Activated T-helper 2 cell treated with anti-CD3 and anti-CD28 coated beads, Interferon-gamma antibody, Interleukin-2, Interleukin-4, amounts not matched to agents 10 μg/mL and 5 μg/mL and 100 μg/mL, durations not matched to agents 14 hours and 24 hours and 36 hours (primary cell): ENCODE measurements at places on chromosomes 5 and 9. TPM values are rescaled to one million over a fixed set of nuclear protein-coding genes. Genes with fewer than 3 reads are reported as not detected.

DMGDH gene
- total RNA-seq: 0.37 and 0.41 TPM in 2 replicates

FAM81B gene
- total RNA-seq: not detected in 2 replicates

ECPAS gene
- 96.8 and 107 TPM in 2 replicates for total RNA-seq

AJM1 gene
- 5.0 and 5.1 TPM in 2 replicates for total RNA-seq

PCDHB3 gene
- total RNA-seq: not detected in 2 replicates

PLAC8L1 gene
- 0.71 and 0.74 TPM in 2 replicates for total RNA-seq

ANKDD1B gene
- 0.18 and 0.48 TPM in 2 replicates for total RNA-seq

ASS1 gene
- total RNA-seq: 2.4 and 3.2 TPM in 2 replicates

FBXL7 gene
- 0.05 TPM in 1 of 2 replicates, not detected in the other for total RNA-seq

GARNL3 gene
- 1.9 and 2.9 TPM in 2 replicates for total RNA-seq

DMRT2 gene
- total RNA-seq: 1.2 and 1.4 TPM in 2 replicates

RNF180 gene
- total RNA-seq: 0.53 TPM in 1 of 2 replicates, not detected in the other

GAPVD1 gene
- total RNA-seq: 50.8 and 51.0 TPM in 2 replicates
